Psoas muscle (tissue), 8 donors: ENCODE measurements at places on chromosomes 11 and 22.

- DNase-seq: no peak
Observed at GRCh38 chr11:36142439-36142838, 146.8 kb downstream of the COMMD9 start.

GRCh38 chr11:46006418-46007070 is 84.1 kb downstream of the LARGE2 start:
- DNase-seq: no peak

- DNase-seq: no peak
Observed at GRCh38 chr22:37428649-37429586, 1.6 kb upstream of the ELFN2 start.

- DNase-seq: no peak
Observed at GRCh38 chr11:110757066-110757465, 44.8 kb upstream of the ARHGAP20 start.

- DNase-seq: no peak
Observed at GRCh38 chr11:27673979-27674663, 26.1 kb downstream of the BDNF start.

- no peak for DNase-seq
Observed at GRCh38 chr22:45201678-45202332, 38.1 kb downstream of the NUP50 start.

- no peak for DNase-seq
Observed at GRCh38 chr11:75760710-75761493, 7.7 kb upstream of the DGAT2 start.
